Stimulated activated CD8-positive, alpha-beta memory T cell treated with anti-CD3 and anti-CD28 coated beads, Interleukin-4, amount 100 ng/mL, for 1 hour (primary cell): ENCODE measurements at places on chromosomes 13 and 19.

DNA sequence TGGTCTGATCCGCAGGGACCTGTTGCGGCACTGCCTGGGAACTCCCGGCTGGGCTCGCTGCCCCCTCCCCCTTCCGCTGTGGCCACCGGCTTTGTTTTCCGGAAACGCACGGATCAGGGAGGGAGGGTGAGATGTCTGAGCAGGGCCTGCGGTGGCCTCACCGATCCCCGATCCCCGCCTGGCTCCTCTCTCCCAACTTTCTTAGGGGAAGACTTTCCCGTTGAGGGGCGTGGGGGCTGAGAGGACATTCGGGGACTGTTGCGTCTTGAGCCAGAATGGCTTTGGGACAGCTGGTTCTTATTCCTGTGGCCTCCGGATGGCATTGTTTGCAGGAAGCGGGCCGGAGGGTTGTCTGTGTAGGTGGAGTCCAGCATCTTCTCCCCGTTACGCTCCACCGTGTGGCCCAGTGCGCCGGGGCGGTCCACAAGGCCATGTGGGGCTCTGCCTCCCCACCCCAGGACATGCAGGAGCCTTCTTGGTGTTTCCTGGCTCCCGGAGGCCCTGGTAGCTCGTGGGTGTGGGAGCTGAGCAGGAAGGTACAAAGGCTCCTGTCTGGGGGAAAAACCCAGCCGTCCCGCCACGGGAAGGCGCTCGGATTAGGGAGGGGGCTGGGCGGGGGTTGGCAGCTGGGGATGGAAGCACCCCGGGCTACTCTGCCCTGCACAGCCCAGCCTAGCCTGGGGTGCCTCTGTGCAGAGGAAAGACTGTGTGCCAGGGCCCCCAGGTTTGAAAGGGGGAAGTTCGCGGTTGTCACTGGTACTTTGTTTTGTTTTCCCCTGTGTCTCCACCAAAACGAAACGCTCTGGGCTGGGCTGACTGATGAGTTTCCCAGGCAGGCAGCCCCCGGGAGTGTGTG, 1.3 kb downstream of the CSNK1G2 start:
- DNase-seq: peak; percentile 50

DNA sequence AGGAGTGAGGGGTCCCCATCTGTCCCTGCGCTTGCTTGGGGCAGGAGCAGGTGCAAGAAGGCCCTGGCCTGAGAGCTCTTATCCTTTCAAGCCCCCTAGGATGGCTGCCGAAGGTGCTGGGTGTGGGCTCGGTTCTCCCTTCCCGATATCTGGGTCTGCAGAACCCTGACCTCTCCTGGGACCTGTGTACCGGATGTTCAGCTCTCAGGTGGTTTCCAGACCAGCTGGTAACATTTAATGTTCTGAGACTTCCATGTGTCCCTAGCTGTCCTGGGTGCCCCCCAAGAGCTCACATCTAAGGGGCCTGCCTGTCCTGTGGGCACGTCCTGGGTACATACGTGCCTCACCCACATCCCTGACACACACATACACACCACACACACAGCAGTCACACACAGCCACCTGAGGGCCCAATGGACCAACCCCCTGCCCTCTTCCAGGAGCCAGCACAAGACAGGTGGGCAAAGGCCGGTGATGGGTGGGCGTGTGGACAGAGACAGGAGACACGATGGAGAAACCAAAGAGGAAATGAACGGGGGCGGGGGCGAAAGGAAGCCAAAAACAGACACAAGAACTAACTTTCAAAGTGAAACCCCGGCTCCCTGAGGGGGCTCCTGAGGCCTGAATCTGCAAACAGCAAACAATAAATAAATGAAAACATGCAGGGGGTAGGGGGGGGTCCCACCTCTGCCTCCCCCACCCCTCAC, 124.3 kb downstream of the PTPRS start:
- no peak for DNase-seq

- no peak for DNase-seq
Measured at GRCh38 chr13:23678795-23679194, 108.6 kb downstream of the TNFRSF19 start.

- no peak for DNase-seq
Measured at GRCh38 chr13:79531542-79532254, 50.7 kb downstream of the NDFIP2 start.

DNA sequence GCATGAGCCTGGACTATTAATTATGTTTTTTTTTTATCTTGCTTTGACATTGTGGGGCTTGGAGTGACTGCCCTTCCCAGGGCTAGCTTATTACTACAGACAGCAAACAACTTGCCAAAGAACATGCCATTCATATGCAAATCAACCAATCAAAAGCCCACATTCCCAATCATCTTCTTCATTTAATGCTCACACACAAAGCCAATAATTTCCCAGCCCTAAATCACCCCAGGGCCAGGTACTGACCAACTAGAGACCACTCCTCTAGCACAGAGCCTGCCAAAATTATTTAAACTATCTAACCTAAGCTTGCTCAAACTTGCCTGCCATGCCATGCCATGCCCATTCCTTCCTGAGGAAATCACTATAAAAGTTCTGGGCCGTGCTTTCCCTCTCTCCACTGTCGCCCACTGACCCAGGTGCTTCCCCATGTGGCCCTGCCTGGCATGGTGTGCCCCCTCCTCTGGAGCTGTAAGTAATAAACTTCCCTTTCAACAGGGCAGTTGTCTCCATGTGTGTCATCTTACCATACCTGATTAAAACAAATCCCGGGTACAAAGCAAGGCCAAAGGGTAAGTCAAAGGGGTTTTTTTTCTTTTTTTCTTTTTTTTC, 15.7 kb downstream of the PBX4 start:
- DNase-seq: no peak

DNA sequence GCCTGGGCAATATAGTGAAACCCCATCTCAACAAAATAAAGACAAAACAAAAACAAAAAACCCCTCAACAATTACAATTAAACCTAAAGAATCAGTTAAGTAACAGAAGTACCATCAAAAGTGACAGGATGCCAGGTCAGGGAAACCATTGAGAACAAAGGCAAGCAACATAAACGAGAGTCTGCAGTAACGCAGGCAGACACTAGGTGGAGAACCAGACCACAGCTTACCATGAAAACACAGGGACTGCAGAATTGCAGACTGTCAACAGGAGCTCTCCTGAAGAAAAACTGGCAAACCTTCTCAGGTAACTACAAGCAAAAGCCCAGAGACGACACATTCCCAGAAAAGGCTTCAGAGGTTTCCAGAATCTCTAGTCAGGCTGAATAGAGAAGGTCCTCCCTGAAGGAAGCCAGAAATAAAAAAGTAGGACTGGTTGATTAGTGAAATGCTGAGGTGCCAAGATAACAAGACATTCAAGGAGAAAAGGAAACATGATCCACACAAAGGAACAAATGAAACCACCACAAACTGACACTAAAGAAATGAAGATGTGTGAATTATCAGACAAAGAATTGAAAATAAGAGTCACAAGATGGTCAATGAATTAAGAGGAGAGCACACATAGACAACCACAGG, 2.2 kb upstream of the ZNF665 start:
- peak; percentile 20 for DNase-seq

DNA sequence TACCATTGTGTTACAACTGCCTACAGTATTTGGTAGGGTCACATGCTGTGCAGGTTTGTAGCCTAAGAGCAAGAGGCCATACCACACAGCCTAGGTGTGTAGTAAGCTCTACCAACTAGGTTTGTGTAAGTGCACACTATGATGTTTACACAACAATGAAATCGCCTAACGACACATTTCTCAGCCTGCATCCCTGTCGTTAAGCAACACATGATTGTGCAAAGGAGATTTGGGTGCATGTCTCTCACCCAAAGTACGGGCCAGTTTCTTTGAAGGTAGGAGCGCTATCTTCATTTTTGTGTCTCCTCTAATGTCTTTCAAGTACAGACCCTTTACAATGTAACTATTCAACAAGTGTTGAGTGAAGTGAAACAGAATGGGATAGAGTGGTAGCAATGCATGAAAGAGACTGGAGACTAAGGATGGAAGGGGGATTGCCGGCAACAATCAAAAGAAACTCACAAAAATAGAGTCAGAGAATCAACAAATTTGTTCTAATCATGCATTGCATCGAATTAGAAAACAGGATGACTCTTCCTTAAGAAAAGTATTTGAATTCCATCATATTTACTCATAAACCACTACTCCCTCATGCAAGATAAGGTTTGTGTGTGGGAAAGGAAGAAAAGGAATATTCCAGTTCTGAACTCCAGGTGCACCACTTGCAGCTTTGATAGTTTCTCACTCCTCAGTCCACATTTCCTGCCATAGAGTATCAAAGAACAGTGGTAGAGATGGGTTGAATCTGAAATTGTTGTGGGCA, 60.2 kb upstream of the TNFRSF19 start:
- no peak for DNase-seq

DNA sequence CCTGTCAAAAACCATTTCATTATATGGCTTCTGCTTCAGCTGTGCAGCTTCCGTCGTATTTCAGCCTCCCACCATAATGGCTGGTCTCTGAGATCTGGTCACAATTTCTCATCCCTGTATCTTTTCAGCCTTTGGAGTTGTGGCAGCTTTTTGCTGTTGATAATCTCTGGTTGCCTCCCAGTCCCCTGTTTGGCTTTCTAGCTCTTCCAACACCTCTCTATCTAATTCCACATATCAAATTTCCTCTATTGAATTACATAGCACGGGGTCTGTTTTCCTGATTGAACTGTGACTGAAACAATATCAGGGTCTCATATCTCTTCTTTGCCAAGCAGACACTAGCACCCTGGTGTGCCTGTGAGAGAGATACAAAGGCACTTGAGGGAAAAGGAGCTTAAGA, 222.1 kb upstream of the OBI1 start:
- no peak for DNase-seq

DNA sequence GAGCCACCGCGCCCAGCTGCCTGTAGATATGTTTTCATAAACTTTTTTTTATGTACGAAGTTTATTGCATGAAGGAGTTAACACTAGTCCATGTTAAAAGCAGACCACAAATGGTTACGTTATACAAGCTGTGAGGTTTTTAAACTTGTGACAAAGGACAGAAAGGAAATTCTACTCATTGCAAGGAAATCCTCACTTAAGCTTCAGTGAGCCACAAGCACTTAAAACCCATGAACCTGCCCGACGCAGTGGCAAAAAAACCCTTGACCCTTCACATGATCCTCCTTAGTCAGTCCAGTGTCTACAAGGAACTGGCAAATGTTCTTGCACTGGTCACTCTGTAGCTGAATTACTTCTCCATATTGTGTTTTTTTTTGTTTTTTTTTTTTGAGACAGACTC, 4.2 kb downstream of the MPND start:
- no peak for DNase-seq

DNA sequence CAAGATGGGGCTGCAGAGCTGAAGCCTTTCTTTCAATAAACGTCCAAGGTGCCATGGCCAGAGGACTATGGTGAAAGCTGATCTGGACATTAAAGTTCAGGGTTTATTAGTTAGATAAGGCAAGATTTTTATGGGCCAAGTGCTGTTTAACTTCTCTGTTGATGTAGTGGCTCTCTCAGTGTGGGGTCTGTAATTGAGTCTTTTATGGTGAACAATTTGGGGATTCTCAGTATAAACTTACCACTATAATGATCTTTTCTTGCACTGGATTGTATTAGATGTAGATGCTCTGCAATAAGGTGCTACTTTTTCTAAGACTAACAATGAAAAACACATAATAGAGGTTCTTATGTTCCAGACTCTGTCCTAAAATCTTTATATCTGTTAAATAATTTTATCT, 190.1 kb upstream of the KLF12 start:
- DNase-seq: no peak

- DNase-seq: no peak
Measured at GRCh38 chr13:41468631-41469030, 11.3 kb downstream of the RGCC start.

DNA sequence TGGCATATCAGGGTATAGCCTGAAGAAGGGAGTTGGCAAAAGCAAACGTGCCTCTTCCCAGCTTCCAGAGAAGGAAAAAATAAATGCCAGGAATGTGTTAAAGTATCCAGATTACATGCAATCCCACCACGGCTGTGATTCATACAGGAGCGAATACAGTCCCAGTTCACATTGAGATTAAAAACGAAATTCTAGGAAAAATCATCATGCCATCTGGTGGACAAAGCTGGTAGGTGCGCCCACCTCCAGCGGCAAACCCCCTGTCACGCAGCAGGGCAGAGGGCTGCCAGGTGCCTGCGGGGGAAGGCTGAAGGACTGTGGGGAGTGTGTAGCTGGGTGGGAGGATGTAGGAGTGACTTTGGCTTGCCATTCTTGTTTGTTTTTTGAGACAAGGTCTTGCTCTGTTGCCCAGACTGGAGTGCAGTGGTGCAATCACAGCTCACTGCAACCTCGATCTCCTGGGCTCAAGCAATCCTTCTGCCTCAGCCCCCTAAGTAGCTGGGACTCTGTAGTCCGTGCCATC, 6.4 kb upstream of the DMWD start:
- DNase-seq: peak; percentile 38

DNA sequence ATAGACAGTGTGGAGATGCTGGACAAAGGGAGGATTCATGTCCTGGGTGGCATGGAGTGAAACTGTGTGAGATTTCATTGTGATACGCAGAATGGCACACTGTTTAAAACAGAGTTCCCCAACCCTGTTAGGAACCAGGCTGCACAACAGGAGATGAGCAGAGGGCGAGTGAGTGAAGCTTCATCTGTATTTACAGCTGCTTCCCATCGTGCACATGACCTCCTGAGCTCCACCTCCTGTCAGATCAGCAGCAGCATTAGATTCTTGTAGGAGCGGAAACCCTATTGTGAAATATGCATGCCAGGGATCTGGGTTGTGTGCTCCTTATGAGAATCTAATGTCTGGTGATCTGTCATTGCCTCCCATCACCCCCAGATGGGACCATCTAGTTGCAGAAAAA, 72.5 kb downstream of the RAP2A start:
- no peak for DNase-seq

- no peak for DNase-seq
Measured at GRCh38 chr13:21639561-21639960, 31.3 kb upstream of the FGF9 start.

- DNase-seq: no peak
Measured at GRCh38 chr13:60148918-60149317, 14.8 kb downstream of the DIAPH3 start.
